GM18507 (cell line): ENCODE measurements at places on chromosomes 13 and 19.

DNA sequence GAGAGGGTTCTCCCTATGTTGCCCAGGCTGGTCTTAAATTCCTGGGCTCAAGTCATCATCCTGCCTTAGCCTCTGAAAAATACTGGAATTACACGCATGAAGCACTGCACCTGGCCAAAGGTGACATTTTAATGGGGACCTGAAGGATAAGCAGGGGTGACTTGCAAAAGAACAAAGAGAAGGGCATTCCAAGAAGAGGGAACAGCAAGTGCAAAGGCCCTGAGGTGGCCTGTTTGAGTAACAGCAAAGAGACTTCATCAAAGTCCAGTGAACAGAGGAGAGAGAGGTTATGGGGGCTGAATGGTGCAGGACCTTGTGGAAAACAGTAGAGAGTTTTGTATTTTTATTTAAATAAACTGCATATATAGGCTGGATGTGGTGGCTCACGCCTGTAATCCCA lies 4.1 kb downstream of the CA11 start:
- no peak for DNase-seq

GRCh38 chr19:32373585-32374295 lies 28.3 kb downstream of the ZNF507 start:
- no peak for DNase-seq

- no peak for DNase-seq
Observed at GRCh38 chr13:90943946-90944345, 403.5 kb upstream of the MIR17HG start.

GRCh38 chr13:99995104-99995588 lies 13.6 kb downstream of the ZIC2 start:
- DNase-seq: no peak

GRCh38 chr13:100589178-100589725 lies 663 bp upstream of the GGACT start:
- DNase-seq: no peak

DNA sequence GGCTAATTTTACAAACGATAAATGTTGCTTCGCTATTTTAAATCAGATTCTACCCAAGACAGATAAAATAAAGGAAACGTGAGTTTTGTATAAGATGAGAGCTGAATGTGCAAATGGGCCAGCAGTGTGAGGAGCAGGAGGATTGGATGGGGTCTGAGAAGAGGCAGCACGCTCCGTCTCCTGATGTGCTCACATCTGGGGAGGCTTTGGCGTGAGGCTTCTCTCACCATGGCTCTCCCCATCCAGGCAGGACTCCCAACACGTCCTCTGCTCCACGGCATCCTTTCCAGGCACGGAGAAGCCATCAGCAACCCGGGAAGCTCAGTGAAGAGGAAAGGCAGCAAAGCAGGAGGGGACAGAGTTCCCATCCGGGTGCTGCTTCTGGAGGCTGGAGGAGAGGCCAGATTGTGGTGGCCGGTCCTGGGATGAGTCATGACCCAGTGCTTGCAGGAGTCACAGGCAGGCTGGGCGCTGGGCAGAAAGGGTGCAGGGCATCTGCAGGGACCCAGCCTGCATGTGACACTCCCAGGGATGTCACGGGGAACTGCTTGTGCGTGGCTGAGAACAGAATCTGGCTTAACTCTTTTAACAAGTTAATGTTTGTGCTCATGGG lies 47.5 kb downstream of the ZNF536 start:
- no peak for DNase-seq

GRCh38 chr19:5165697-5166019 lies 175.0 kb downstream of the PTPRS start:
- no peak for DNase-seq

DNA sequence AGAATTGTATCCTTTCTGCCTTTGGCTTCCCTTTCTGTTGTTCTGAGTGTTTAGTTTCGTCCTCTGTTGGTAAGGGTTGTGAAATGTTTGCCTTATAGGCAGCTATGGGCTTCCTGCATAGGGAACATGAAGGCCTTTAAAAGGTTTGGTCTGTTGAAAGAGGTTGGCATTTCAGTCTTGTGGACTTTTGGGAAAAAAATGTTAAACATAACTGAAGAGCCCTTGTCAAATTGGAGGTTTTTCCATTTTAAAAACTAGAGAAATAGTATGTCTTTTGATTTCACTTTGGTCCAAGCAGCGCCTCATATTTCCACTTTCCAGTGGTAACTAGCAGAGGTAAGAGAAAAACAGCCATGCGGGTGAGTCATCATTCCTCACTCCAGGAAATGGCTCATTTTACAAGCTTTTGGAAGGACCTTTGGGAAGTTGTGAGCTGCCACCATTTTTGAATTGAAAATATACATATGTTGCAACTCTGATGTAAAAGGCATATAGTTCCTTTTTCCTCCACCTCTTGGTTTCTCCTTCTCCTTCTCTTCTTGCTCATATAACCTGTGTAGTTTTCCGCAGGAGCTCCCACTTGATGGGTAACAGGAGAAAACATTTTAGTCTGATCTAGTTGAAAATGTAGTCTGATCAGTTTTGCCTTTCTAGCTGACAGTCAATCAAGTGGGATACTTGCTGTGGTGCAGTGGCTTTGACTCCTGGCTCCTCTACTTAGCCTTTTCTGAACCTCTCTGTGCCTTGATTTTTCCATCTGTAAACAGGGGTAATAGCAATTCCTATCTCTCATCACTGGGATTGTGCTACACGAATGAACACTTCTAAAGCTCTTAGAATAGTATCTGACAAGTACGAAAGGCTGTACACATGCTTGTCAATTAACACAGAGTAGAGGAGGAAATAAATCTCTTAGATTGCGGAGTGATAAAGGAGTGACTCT lies 23.0 kb downstream of the GPC6 start:
- DNase-seq: no peak

DNA sequence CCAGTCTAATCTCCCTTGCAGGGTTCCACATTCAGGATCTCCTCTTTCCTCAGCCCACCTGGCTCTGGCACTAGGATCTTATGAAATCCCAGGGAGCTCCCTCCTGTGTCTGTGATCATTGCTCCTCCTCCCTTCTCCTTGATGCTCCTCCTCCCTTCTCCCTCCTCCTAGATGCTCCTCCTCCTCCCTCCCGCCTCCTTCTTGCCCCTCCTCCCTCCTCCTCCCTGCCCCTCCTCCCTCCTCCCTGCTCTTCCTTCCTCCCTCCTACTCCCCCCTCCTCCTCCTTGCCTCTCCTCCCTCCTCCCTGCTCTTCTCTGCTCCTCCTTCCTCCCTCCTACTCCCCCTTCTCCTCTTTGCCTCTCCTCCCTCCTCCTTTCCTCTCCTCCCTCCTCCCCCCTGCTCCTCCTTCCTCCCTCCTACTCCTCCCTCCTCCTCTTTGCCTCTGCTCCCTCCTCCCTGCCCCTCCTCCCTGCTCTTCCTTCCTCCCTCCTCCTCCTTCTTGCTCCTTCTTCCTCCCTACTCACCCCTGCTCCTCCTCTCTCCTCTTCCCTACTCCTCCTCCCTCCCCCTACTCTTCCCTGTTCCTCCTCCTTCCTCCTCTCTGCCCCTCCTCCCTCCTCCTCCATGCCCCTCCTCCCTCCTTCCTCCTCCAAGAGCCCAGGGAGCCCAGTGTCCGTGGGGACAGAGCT lies 14.9 kb upstream of the ZBTB7A start:
- no peak for DNase-seq

GRCh38 chr13:100156788-100157187 lies 67.9 kb downstream of the PCCA start:
- DNase-seq: no peak

GRCh38 chr13:29568731-29569130 lies 26.8 kb downstream of the SLC7A1 start:
- no peak for DNase-seq
